ENCODE measurements at places on chromosomes 5 and 9. TPM values are rescaled to one million over a fixed set of nuclear protein-coding genes. Genes with fewer than 3 reads are reported as not detected.

Gene PCDHB6
- total RNA-seq, result not detected

Gene PCDHB12
- total RNA-seq, result not detected

Gene CDKN2A
- total RNA-seq, result 34.1 TPM

Gene FYB1
- total RNA-seq, result 198 TPM

Gene RETREG1
- 18.1 TPM for total RNA-seq

Gene PCA3
- not detected for total RNA-seq

Gene TMEM245
- total RNA-seq, result 25.9 TPM

DNA sequence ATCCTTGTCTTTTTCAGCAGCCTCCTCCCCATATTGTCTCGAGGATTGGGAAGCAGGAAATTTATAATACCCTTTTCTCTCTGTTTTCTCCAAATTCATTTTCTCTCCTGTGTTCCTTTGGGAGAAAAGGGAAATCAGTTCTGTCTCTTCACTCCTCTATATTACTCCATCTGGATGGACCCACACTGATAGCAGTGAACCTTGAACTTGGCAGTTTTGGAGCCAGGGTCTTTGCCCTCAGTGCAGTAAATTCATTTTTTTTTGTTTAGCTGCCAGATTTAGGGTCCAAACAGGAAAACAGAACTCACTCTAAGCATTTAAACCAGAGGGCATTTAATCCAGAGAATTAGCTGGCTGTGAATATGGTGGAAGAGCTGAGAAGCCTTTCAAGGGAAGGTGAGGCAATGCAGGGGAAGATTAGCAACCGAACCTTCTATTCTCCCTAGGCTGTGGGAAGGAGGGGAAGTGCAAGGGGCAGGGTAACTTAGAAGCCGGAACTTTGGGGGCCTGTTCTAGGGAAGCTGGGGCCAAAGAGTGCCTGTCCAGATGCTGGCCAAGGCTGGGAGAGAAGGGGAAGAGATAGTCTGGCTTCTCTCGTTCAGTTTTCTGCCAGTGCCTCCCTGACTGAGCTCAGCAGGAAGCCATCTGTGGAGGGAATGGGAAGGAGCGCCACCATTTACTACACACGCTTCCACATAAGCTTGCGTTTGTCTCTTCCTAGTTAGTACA lies 16.3 kb upstream of the NPR2 start:
- H3K36me3 ChIP-seq, result peaks cover 3% of the 10 kb centered on the region
- DNase-seq, result no peak
- H3K4me1 ChIP-seq, result peaks cover 2% of the 10 kb centered on the region
- H3K27me3 ChIP-seq, result no peaks in the 10 kb centered on the region
- no peak overlapping the region for H3K4me3 ChIP-seq

DNA sequence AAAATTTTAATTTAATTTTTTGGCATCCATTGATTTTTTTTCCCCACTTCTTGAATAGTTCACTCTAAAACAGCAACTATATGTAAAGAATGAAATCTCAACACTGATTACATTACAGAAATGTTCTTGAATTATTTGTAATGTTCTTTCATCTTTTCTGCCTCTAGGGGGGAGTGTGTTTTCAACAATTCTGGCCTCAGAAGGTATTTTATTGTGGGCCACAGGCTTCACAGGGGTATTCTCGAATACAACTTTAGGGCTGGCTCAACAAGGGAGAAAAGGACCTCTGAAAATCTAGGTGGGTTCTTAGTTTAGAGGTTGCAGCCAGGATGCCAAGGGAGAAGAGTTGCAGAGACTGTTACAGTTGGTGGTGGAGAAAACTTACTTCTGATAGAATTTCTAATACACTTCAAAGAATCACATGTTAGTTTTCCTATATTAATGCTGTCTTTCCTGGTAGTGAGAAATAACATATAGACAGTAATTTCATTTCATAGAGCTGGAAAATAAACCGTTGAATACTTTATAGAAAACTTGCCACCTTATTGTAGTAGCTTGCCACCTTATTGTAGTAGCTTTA lies 3.6 kb upstream of the NPR3 start:
- H3K27me3 ChIP-seq, result peaks cover 57% of the 10 kb centered on the region
- DNase-seq, result no peak

GRCh38 chr5:142122121-142122520 lies 13.5 kb downstream of the NDFIP1 start:
- H3K36me3 ChIP-seq, result peaks cover 37% of the 10 kb centered on the region
- H3K4me3 ChIP-seq, result no peak overlapping the region
- peaks cover 45% of the 10 kb centered on the region for H3K4me1 ChIP-seq

- H3K27me3 ChIP-seq, result no peaks in the 10 kb centered on the region
- no peak overlapping the region for H3K4me3 ChIP-seq
- DNase-seq, result no peak
- peaks cover 41% of the 10 kb centered on the region for H3K36me3 ChIP-seq
- H3K4me1 ChIP-seq, result peaks cover 55% of the 10 kb centered on the region
- H3K27ac ChIP-seq, result no peak overlapping the region
These were observed 140.1 kb downstream of the KDM4C start for GRCh38 chr9:6897898-6898302.

GRCh38 chr9:136526625-136527066 lies 19.2 kb downstream of the NOTCH1 start:
- H3K27ac ChIP-seq, result no peak overlapping the region
- no peaks in the 10 kb centered on the region for H3K36me3 ChIP-seq
- H3K4me1 ChIP-seq, result peaks cover 8% of the 10 kb centered on the region
- H3K4me3 ChIP-seq, result no peak overlapping the region
- DNase-seq, result no peak

GRCh38 chr9:124375726-124376125 lies 39.5 kb downstream of the PSMB7 start:
- H3K27ac ChIP-seq, result no peak overlapping the region
- H3K36me3 ChIP-seq, result peaks cover 16% of the 10 kb centered on the region
- DNase-seq, result no peak
- H3K4me1 ChIP-seq, result no peaks in the 10 kb centered on the region
- no peaks in the 10 kb centered on the region for H3K27me3 ChIP-seq

- H3K27ac ChIP-seq, result no peak overlapping the region
- no peaks in the 10 kb centered on the region for H3K36me3 ChIP-seq
- peaks cover 2% of the 10 kb centered on the region for H3K27me3 ChIP-seq
- no peak overlapping the region for H3K4me3 ChIP-seq
- DNase-seq, result no peak
These were observed 172.2 kb downstream of the TRPM3 start for GRCh38 chr9:70949239-70949638.

GRCh38 chr9:123073991-123074422 lies 40.5 kb downstream of the GPR21 start:
- no peaks in the 10 kb centered on the region for H3K27me3 ChIP-seq
- H3K4me3 ChIP-seq, result no peak overlapping the region
- H3K36me3 ChIP-seq, result peaks cover 12% of the 10 kb centered on the region
- no peak overlapping the region for H3K27ac ChIP-seq
- DNase-seq, result no peak
- peaks cover 3% of the 10 kb centered on the region for H3K4me1 ChIP-seq

DNA sequence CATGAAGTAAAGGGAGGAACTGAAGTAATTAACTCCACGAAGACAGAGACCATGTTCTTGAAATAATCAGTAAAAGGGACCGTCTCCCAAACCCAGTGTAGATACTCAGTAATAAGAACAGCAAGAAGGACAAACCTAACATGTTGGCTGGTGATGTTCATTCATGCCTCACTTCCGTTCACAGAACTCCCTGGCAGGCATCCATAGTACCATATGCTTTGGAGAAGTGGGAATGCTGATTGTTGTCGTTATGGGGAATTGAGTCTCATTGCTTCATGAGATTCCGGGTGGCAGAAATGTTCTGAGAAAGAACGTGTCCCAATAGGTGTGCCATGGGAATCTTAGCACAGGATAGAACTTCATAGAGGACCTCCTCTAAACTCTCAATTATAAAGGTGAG lies 452.3 kb downstream of the ZSWIM6 start:
- no peak for DNase-seq
- H3K36me3 ChIP-seq, result no peaks in the 10 kb centered on the region
- no peak overlapping the region for H3K27ac ChIP-seq
- H3K4me3 ChIP-seq, result no peak overlapping the region
- no peaks in the 10 kb centered on the region for H3K4me1 ChIP-seq

- H3K4me1 ChIP-seq, result peaks cover 14% of the 10 kb centered on the region
- H3K4me3 ChIP-seq, result peak overlapping the region; percentile 61
- H3K36me3 ChIP-seq, result no peaks in the 10 kb centered on the region
These were observed 579 bp downstream of the SLC12A7 start for GRCh38 chr5:1111241-1111726.

DNA sequence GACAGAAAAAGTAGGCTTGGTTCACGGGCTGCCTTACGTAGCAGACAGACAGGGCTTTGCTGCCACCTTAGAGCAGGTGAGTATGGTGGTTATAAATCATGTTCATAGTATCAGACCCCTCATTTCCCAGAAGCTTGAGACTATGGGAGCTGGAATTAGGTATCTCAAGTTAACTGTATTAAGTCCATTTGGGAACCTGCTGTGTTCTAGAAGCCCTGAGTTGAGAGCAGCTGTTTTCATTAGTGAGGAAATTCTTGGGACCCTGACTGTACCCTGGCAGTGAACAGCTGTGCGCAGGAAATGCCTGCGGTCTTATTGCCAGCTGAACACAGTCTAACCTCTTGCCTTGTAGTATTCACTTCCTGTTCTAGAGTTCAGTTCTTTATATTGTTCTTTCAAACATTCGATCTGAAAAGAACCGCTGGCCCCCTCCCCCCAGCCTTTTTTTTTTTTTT lies 29.8 kb downstream of the UGCG start:
- DNase-seq, result peak; percentile 82
- H3K27me3 ChIP-seq, result no peaks in the 10 kb centered on the region
- H3K27ac ChIP-seq, result peak overlapping the region; percentile 61
- H3K36me3 ChIP-seq, result peaks cover 24% of the 10 kb centered on the region
- no peak overlapping the region for H3K4me3 ChIP-seq

DNA sequence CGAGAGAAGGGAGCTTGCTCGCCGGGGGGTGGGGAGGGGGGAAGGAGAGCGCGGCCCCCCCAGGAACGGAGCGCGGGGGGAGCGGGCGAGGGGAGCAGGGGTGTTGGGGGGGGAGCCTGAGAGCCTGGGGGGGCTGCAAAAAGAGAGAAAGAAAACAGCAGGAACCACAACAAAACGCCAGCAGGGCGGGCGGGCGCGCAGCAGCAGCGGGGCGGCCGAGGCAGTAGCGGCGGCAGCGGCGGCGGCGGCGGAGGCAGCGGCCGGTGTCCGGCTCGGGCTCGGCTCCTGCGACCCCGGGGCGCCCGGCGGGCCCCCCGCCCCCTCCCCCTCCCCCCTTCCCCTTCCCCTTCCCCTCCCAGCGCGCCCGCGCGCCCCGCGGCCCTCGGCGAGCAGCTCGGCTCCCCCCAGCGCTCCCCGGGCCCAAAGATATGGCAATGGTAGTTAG lies 1.6 kb downstream of the NR2F1 start:
- peak overlapping the region; percentile 28 for H3K4me3 ChIP-seq
- peaks cover 13% of the 10 kb centered on the region for H3K36me3 ChIP-seq
- peaks cover 53% of the 10 kb centered on the region for H3K27me3 ChIP-seq
- peaks cover 34% of the 10 kb centered on the region for H3K4me1 ChIP-seq
- DNase-seq, result no peak
- no peak overlapping the region for H3K27ac ChIP-seq

DNA sequence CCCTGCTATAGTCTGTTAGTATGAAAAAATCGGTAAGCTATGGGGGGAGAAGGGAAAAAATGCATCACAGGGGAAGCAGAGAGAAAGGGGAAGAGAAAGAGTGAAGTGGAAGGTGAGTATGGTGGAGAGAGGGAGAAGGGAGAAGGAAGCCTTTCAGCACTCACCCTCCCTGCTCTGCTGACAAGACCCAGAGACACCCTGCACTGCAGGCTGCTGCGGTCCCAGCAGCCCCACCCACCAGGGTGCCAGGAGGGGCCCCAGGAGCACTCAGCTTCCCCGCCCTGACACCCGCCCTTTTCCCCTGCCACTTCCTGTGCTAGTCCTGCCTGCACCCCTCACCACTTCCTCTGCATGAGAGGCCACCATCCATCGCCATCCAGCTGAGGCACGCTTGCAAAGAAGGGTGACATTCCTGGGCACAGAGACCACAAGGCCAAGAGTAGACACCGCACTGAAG lies 12.7 kb downstream of the STK10 start:
- H3K4me3 ChIP-seq, result peak overlapping the region; percentile 91
- H3K36me3 ChIP-seq, result peaks cover 55% of the 10 kb centered on the region
- peak overlapping the region; percentile 98 for H3K27ac ChIP-seq
- no peaks in the 10 kb centered on the region for H3K27me3 ChIP-seq

GRCh38 chr9:99184110-99184474 lies 37.6 kb downstream of the ALG2 start:
- peaks cover 3% of the 10 kb centered on the region for H3K36me3 ChIP-seq
- peak overlapping the region; percentile 88 for H3K27ac ChIP-seq
- H3K27me3 ChIP-seq, result no peaks in the 10 kb centered on the region
- no peak for DNase-seq
- peaks cover 66% of the 10 kb centered on the region for H3K4me1 ChIP-seq

DNA sequence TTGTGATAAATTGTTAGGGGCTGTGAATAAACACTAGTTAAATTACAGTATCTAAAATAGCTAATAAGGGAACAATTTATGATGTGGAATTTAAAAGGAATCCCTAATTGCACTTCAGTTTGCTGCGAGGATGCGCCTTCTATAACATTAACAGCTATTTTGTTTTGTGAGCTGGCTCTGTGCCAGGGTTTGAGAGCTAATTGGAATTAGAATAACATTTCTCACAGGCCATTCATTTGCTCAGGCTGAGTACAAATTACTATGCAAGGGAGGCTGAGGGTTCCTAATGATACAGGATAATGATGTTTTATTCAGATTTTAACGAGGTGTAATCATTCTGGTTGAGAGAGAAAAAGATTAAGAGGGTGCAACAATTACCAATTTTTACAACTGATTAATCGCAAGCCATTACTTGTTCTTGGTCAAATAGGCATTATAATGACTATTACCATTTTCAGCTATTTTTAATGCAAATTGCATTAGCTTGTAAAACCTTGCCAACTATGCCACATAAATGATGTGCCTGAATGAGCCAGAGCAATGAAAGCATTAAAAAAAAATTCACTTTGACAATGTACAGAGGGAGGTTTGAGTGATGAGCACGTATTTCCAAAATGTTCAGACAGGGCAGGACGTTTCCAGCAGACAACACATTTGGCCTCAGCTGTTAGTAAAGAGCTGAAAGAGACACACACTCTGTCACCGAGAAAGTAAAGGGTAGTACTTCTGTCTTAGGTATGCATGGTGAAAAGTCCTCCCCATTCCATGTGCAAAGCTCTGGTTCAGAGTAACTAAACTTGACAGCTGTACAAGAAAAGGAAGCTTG lies 576.5 kb downstream of the TLE1 start:
- no peak overlapping the region for H3K4me3 ChIP-seq
- no peaks in the 10 kb centered on the region for H3K27me3 ChIP-seq
- no peak for DNase-seq

GRCh38 chr9:126407114-126407870 lies 80.7 kb downstream of the MVB12B start:
- H3K36me3 ChIP-seq, result peaks cover 28% of the 10 kb centered on the region
- H3K4me1 ChIP-seq, result peaks cover 42% of the 10 kb centered on the region
- H3K27ac ChIP-seq, result no peak overlapping the region
- no peak overlapping the region for H3K4me3 ChIP-seq
- H3K27me3 ChIP-seq, result no peaks in the 10 kb centered on the region
